ENCODE measurements at places on chromosomes 6 and 20.

DNA sequence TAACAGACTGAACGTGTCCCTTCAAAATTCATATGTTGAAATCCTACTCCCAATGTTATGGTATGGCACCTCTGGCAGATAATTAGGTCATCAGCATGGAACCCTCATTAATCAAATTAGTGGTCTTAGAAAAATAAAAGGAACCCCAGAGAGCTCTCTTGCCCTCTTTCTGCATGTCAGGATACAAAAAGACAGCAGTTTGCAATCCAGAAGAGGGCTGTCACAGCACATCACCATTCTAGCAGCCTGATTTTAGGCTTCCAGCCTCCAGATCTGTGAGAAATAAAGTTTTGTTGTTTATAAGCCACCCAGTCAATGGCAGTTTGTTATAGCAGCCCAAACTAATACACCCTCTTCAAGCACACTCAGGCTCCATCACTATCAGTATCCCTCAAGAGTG, 292.9 kb downstream of the TRDN start:
- DNase-seq = no peak

DNA sequence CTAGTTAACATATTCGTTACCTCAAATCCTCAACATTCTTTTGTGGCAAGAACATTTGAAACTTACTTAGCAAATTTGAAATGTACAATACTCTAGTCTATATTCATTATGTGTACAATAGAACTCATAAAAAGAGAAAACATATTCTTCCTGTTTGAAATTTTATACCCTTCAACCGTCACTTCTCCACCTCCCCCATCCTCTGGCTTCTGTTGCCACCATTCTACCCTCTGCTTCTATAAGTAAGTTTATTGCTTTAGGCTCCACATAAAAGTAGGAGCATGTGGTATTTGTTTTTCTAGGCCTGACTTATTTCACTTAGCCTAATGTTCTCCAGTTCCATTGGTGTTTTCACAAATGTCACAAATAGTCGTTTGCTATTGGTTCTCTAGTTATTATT, 205.3 kb downstream of the TENT5A start:
- DNase-seq = no peak

DNA sequence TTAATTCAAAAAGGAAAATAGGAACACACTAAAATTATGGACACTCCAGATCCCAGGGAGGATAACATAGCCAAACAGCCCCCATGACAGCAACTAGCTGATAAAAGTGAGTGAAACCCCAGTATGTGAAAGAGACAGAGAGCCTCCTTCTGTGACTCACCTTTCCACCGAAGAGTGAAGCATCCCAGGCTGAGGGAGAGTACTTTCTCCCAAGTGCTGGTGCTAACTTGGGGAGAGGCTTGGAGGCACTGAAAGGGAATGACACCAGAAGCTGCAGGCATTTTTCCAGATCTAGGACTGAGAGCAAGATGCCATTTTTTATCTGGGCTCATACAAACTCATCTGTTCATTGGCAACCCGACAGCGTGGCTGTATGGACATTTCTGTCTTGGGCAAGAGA, 339.8 kb downstream of the HTR1B start:
- DNase-seq = no peak

GRCh38 chr20:32670773-32671455, 2.8 kb downstream of the C20orf203 start:
- DNase-seq = no peak

GRCh38 chr6:170210026-170210390, 80.9 kb downstream of the DLL1 start:
- no peak for DNase-seq

GRCh38 chr6:140178935-140179334, 804.5 kb upstream of the CITED2 start:
- no peak for DNase-seq

GRCh38 chr6:109491207-109491938, 8.4 kb upstream of the ZBTB24 start:
- no peak for DNase-seq

GRCh38 chr6:13689511-13690256, 22.0 kb downstream of the RANBP9 start:
- DNase-seq = no peak

DNA sequence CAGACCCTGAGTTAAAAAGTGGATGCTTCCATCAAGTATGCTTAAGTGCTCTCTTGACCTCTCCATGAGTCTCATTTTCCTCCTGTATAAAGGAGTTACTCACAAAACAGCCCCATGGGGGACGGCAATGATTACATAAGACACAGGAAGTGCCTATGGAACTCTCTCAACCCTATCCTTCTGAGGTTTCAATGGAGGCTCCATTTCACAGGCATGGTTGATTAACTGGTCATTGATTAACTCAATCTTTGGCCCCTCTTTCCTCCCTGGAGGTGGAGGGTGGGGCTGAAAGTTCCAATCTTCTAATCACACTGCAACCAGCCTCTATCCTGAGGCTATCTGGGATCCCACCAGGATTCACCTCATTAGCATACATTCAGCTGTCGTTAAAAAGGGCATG, 29.3 kb downstream of the CST8 start:
- no peak for DNase-seq

DNA sequence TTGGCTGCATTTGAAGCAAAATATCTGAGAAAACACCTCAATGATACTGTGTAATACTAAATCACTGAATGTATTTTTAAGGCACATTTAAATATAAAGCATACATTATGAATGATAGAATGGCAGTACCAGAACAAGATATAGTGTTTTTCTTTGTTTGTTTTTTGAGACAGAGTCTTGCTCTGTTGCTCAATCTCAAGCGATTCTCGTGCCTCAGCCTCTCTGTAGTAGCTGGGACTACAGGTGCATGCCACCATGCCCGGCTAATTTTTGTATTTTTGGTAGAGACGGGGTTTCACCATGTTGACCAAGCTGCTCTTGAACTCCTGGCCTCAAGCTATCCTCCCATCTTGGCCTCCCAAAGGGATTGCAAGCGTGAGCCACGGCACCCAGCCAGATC, 2.3 kb upstream of the BICRAL start:
- no peak for DNase-seq

DNA sequence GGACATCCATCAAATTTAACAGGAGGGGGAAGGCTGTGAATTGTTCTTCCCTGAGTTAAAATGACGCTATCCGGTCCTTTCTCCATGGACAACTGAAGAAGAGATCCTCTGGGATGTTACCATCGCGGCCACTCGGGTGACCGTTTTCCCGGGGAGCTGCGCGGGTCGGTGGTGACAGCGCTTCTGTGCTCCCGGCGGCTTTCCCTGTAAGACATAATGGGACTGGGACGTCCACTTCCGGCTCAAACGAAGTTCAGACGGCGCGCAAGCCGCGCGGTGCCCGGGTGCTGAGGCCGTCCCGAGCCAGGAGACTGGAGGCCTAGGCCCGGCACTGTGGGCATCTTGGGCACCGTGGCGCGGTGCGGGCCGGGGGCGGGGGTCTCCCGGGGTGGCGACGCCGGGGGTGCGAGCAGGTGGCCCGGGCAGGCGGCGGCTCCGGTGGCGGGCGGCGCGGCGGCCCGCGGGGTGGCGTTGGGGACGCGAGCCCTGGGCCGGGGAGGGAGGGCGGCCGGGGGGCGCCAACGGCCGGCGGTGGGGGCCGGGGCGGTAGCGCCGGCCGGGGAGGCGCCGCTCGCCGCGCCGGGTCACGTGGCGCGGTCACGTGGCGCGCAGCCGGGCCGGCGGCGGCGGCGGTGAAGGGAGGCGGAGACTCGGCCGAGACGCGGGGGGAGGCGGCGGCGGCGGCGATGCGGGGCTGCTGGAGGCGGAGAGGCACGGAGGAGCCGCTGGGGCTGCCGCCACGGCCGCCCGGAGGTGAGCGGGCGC, 63.6 kb downstream of the GTF2H5 start:
- DNase-seq = no peak

DNA sequence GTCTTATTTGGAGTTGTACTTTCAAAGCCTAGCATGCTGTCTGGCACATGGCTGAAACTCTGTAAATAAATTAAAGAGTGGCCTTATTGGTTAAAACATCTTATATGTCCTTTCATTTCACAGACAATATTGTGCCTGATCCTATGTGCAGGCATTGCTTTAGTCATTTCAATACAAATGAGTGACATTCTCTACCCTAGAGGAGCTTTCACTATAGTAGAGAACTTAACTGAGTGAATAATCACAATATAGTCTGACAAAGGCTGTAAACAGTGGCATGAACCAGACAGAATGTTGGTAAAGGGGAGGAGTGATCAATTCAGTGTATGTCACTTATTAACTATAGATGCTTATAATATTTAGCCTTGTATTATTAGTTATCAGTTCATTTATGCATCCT, 481.8 kb downstream of the TFAP2B start:
- DNase-seq = no peak

GRCh38 chr6:21734204-21734603, 140.7 kb downstream of the SOX4 start:
- no peak for DNase-seq

GRCh38 chr6:42915732-42916131, at the start of gene PTCRA:
Gene PTCRA, plus strand, starts transcription at chr6:42916053. Its CDS starts 17 bp downstream, at chr6:42916070.
- DNase-seq = no peak

DNA sequence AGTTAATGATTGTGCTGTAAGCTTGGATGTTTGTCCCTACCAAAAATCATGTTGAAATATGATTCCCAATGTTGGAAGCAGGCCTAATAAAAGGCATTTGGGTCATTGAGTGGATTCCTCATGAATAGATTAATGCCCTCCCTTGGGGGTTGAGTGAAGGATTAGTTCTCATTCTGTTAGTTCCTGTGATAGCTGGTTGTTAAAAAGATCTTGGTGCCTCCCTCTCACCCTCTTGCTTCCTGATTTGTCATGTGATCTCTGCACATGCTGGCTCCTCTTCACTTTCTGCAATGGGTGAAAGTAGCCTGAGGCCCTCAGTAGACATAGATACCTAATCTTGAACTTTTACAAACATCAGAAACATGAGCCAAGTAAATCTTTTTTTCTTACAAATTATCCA, 115.6 kb upstream of the HCRTR2 start:
- no peak for DNase-seq

- no peak for DNase-seq
Observed at GRCh38 chr6:45923831-45924391, 91.7 kb downstream of the CLIC5 start.

GRCh38 chr6:7134999-7135745, 27.4 kb downstream of the RREB1 start:
- DNase-seq = no peak

- no peak for DNase-seq
Observed at GRCh38 chr20:54494303-54495006, 19.1 kb downstream of the DOK5 start.

DNA sequence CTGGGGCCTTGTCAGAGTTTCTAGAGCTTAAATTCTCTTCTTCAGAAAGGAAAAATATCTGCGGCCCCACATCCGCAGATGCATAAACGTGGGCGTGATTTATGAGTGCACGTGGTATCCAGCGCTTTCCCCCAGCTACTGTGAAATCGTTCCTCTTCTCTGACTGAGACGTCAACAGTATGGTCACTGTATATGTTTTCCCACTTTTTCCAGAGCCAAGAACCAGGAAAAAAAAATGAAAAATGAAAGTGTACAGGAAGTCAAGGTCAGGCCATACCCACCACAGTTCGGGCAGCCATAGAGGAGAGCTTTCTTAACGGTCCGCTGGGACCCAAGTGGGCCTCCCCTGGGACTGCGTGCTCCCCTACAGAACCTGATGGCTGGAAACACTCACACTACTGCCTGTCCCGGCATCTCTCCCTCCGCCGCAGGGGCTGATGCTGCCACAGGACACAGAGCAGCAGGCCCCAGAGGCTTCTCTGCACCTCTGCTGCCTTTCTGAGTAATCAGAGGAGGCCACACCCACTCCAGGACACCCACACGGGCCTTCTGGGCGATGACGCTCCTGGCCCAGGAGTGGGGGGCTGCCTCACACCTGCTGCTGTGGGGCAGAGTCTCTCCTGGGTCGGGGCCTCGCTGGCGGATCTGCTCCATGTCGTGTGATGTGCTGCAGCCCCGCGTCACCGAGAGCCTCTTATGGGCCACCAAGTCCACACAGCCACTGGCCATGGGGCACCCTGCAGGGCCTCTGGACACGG, 16.4 kb upstream of the STX16 start:
- DNase-seq = no peak

DNA sequence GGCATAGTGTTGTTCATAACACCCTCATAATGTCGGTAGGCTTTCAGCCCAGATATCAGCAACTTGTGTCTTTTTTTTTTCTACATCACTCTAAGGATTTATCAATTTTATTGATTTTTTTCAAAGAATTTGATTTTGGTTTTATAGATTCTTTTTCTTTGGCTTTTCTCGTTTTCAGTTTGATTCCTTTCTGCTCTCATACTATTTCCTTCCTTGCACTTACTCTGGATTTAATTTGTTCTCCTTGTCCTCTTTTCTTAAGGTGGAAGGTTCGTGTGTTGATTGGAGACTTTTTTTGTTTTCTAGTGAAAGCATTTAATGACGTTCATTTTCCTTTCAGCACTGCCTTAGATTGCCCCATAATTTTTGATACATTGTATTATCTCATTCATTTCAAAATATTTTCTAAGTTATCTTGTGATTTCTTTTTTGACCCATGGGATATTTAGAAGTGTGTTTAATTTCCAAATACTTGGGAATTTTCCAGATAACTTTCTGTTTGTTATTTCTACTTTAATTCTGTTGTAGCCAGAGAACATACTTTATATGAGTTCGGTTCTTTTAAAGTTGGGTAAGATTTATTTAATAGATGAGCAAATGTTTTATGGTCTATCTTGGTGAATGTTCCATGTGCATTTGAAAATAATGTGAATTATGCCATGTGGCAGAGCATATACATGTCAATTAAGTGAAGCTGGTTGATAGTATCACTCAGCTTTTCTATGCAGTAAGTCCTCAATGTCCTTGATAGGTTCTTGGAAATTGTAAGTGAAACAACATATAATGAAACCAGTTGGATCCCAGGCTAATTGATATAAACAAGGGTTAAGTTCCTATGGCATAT, 62.8 kb downstream of the IRF4 start:
- no peak for DNase-seq

- DNase-seq = no peak
Observed at GRCh38 chr6:156423829-156424228, 353.3 kb upstream of the ARID1B start.

DNA sequence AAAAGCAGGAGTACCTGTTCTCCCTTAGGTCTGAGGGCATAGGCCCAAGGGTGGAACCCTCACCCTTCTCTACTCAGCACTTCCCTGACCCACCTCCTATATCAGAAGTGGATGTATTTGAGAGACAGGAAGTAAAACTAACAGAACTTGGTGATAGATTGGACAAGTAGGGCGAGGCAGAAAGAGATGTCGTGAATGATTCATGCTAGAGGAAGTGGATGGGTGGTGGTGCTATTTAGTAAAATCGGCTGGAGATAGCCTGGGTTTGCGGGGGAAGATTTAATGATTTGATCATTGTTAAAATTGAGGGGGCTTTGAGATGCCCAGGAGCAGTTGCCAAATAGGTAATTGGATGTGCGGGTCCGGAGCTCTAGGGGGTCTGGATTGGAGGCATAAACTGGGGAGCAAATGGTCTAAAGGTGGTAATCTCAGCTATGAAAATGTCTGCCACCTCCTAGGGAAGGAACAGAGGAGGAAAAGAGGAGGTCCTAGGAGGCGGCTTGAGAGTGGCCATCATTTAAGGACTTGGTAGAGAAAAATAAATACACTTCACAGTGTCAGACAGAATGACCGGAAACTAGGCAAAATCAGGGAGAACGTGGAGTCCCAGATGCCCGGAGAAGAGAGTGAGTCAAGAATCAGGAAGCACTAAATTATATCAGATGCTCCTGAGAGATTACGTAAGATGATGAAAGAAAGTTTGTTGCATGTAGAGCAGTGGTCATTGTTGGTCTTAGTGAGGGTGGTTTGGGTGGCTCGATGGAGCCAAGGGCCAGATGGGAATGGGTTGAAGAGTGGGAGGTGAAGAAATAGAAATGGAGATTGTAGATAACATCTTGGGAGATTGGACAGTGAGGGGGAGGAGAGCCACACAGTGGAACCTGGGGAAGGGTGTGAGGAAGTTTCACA, 142.0 kb downstream of the CEP57L1 start:
- no peak for DNase-seq

Data from iPS DF 19.7 (cell line).